ENCODE measurements at places on chromosomes 2 and 18. TPM values are rescaled to one million over a fixed set of nuclear protein-coding genes. Genes with fewer than 3 reads are reported as not detected.

The GRHL1 gene
- total RNA-seq: 2.3 TPM

The KIF1A gene
- 41.2 TPM for total RNA-seq

The LYPD6B gene
- total RNA-seq: not detected

The FAM110C gene
- total RNA-seq: 0.66 TPM

The ALPP gene
- not detected for total RNA-seq

The CROCC2 gene
- 1.2 TPM for total RNA-seq

- DNase-seq: no peak
These were observed 21.0 kb upstream of the PTMA start for GRCh38 chr2:231687133-231687852.

GRCh38 chr2:101817481-101817880, 120.0 kb downstream of the MAP4K4 start:
- no peak for DNase-seq

DNA sequence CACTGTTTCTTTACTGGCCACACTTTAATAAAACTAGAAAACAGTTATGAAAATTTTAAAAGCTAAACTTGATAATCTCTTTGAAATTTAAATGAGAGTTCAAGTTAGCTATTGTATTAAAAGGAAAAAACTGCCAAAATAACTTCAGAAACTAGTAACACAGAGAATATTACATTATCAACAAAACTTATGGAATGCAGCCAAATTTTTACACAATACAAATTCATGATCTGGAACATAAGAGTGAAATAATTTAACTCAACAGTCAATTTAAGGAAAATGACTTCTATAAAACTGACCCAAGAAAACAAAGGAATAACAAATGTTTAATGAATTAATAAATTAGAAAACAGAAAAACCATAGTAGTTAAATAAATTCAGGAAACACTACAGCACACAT, 65.0 kb downstream of the TCF4 start:
- DNase-seq: no peak

GRCh38 chr2:64263315-64263714, 119.1 kb upstream of the PELI1 start:
- DNase-seq: no peak

Data from tibial nerve (tissue), 4 donors.